NCI-H1930 (cell line): ENCODE measurements at places on chromosomes 4 and X.

- no peak for DNase-seq
Observed at GRCh38 chr4:80112236-80112635, 39.2 kb upstream of the ANTXR2 start.

- DNase-seq: no peak
Observed at GRCh38 chr4:76980261-76980660, 30.7 kb downstream of the SEPTIN11 start.

- DNase-seq: no peak
Observed at GRCh38 chrX:48083212-48083611, 11.8 kb upstream of the ZNF630 start.

DNA sequence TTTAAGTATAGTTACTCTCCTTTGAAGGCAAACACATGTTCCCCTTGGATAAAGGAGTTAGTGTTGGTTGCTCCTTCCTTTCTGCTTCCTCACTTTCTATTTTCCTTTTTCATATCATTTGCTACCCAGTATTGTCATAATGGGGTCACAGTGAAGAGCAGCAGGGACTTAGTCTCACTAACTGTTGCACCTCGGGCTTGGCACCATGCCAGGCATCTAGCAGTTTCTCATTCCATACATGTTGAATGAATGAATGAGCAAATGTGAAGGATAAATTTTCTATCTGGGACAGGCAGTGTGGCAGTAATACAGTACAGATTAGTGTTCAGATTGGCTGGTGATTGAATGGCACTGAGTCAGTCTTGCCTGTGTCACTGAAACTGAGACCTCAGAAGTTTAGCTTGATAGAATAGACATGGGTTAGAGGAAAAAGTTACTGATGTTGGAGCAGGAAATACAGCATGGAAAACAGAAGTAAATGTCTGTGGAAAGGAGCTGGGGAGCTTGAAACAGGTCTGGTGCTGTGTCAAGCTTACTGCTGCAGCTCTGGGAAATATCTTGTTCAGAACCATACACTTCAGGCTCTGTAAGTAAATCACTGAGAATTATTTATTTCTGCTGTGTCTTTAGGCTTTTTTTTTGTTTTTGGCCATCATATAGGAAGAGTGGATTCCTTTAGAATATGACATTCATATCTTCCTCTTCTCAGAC is 55.8 kb upstream of the PITX2 start:
- DNase-seq: no peak

DNA sequence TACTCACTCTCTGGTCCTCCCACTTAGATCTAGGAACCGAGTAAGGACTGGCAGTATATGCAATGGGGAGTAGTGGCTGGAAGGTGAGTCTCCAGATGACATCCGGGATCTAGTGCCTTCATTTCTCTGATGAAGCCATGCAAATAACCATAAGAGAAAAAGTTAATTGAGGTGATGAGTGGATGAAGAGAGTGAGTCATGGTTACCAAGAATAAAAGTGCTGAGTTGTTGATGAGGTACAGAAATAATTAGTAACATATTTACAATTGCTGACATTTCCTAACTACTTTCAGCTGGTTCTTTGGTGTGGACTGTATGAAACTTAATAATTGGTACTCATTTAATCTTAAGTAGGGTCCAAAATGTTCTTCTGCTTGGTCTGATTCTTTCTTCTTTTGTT is 146.7 kb upstream of the PITX2 start:
- no peak for DNase-seq

DNA sequence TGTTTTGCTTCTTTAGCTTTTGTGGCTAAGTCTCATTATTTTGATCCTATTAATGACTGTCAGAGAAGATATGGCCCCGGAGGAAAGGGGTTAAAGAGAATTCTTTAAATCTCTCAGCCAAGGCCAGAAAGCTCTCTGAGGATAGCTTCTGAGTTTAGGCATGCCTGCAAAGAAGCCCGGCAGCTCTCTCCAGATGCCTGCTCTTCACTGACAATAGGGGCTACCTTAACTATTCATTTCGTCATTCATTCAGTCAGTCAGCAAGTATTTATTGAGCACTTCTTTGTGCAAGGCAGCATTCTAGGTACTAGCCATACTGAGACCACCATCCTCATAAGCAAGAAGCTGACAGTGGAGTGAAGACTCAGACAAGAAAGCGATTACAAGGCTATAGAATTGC is 34.0 kb upstream of the BMP15 start:
- DNase-seq: no peak

- no peak for DNase-seq
Observed at GRCh38 chr4:14985161-14985560, 17.1 kb upstream of the CPEB2 start.

GRCh38 chrX:140354431-140355120 is 150.3 kb downstream of the SOX3 start:
- no peak for DNase-seq

- DNase-seq: no peak
Observed at GRCh38 chrX:12237131-12237530, 98.9 kb downstream of the FRMPD4 start.

GRCh38 chr4:31037703-31038102 is 317.5 kb downstream of the PCDH7 start:
- no peak for DNase-seq

GRCh38 chr4:5821665-5822358 is 71.1 kb downstream of the CRMP1 start:
- no peak for DNase-seq

DNA sequence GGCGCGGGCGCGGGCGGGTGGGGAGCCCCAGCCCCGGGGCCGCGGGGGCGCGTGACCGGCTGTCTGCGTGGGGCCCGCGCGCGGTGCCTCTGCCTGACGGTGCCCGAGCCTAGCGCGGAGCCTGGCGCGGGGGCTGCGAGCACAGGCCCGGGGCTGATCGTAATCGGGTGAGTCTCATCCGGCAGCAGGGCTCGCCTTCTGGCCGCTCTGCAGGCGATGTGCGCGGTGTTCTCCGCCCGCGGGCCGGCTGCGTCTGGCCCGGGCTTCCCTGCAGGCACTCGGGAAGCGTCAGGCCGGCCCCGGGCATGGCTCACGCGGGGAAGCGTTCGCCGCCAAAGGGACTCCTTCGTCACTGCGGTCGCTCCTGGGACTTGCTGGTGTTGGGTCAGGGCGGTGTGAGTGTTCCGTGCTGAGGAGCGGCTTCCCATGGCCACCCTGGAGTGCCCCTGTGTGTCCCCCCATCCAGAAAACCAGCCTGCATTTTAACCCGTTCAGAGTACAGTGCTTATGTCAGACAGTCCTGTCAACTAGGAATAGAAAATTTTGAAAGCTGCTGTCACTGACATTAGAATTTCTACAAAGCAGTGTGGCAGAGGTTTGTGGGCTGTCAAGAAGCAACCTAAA is 40.6 kb downstream of the FAM149A start:
- no peak for DNase-seq

- DNase-seq: no peak
Observed at GRCh38 chr4:101232074-101232776, 115.1 kb downstream of the PPP3CA start.

GRCh38 chr4:19850909-19851308 is 400.8 kb upstream of the SLIT2 start:
- no peak for DNase-seq

DNA sequence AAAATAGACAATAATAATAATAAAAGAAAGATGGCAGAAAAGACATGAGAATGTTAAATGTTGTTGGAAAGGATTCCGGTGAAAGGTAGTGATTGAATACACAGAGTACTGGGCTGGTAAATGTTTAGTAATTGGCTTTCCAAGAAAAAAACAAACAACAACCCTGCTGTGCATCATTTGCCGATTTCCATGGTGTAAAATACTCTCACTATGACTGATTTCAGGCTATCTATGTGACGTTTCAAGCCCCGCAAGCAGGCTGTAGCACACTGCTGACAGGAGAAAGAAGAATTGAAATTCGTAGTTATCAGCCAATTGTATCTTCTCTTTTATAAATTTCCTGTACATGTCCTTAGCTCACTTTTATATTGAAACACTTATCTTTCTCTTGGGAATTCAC is 13.6 kb upstream of the SEPTIN6 start:
- DNase-seq: no peak

DNA sequence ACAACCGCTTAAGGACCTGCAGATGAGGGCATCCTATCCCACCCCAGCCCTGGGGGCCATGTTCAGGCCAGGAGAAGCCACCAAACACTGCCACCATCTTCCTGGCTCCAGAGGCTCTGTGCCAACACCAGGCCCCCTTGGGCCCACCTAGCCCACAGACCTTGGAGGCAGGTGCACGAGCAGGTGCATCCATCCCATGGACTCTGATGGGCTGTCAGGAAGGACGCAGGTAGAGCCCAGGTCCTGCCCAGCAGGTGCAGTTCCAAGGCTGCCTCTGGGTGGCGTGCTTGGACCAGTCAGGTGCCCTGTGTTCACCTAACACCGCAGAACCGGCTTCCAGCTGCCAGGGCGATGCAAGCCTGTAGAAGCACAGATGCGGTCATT is 22.8 kb upstream of the PDE6B start:
- DNase-seq: no peak

DNA sequence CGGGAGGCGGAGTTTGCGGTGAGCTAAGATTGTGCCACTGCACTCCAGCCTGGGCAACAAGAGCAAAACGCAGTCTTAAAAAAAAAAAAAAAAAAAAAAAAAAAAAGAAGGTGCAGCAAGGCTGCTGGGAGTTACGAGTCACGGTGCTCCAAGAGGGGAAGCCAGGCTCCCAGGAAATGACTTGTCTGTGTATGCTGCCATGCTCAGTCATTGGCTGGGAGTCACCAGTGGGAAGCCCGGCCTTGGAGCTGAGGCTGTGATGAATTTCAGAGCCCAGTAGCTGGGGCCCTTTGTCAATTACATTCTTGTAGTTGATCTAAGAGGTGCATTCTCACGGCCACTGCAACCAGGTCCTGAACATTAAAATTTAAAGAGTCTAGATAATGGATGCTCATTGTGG is 1105.1 kb upstream of the TENM3 start:
- DNase-seq: no peak

DNA sequence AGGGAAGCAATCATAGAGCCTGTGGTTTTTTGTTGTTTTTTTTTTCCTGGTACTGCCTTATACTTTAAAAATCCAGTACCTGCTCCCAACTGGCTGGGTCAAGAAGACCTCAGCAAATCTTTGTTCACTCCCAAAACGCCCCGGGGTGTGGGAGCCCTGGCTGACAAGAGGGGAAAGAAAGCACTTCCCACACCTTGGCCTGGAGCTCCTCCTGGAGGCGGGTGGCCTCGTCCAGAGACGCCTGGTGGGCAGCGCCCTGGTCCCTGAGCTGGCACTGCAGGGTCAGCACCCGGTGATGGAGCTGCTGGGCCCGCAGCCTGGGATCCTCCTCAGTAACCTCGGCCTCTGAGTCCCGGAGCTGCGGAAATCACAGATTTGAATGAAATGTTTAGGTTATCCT is 38.2 kb downstream of the C4orf50 start:
- peak; percentile 10 for DNase-seq

GRCh38 chrX:45771114-45771513 is 570.4 kb upstream of the DIPK2B start:
- no peak for DNase-seq

DNA sequence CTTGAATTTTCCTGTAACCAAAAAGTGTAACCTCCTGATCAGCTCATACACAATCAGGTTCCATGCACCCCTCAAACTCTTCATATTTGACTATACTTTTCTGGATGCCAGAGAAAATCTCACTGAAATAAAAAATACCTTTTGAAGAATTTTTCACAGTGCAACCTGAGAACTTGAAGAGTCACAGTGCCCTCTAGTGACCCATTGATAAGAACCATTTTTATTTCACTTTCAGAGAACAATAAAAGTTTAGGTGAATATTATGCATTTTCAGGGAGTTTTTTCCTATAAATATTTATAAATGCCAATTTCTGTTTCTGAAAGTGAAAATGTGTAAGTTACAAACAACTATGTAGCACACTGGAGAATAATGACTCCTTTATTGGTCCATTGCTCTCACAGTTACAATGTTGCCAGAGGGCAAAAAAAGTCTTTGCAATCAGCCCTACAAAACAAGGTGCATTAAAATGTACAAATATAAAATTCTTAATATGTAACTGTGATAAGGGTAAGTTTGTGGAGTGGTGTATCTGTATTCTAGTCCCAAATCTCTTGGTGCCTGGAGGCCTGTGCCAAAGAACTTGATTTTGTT is 153.6 kb upstream of the INTU start:
- peak; percentile 1 for DNase-seq

- no peak for DNase-seq
Observed at GRCh38 chr4:813900-814299, 12.0 kb downstream of the CPLX1 start.

GRCh38 chr4:118950224-118950623 is 61.6 kb downstream of the SYNPO2 start:
- no peak for DNase-seq

- peak; percentile 15 for DNase-seq
Observed at GRCh38 chrX:24480400-24480865, 15.3 kb downstream of the PDK3 start.

DNA sequence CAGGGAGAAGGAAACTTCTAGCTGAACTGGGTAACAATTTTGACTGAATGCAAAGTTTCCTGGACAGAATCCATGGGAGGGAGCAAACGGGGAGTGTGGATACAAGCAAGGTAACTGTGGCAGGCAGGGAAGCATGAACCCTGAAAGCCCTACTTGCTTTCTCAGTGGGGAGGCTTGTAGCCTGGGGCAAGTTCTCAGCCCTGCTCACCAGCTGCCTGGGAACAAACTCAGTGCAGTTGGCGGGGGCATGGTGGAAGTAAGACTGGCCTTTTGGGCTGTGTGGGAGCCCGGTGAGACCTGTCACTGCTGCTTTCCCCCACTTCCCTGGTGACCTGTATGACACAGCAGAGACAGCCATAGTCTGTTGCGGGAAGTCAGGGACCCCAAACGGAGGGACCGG is 14.0 kb upstream of the TEX13B start:
- DNase-seq: no peak

DNA sequence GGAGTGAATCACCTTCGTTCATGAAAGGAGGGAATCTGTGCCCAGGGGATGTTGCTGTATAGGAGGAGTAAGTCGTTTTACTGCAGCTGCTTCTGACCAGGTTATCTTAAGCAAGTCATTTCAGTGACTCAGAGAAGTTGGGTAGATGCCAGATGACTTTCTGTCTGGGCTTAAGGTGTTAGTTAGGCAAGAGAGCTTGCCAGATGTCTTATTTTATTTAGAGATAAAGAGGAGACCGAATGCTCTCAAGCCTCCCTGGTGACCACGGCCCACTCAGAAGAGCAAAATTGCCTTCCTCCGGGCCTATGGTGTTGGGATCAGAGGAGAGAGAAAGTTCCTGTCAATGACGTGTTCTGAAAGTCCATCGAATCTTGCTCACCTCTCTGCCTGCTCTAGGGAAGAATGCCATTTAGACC is 16.3 kb upstream of the ZNF827 start:
- DNase-seq: no peak

- DNase-seq: no peak
Observed at GRCh38 chr4:179465131-179465797, 2023.0 kb upstream of the AGA start.

GRCh38 chr4:16583764-16584163 is 314.7 kb downstream of the LDB2 start:
- DNase-seq: no peak

- DNase-seq: no peak
Observed at GRCh38 chrX:44274096-44274495, 69.4 kb downstream of the EFHC2 start.

GRCh38 chr4:102335616-102336015 is 9.7 kb downstream of the SLC39A8 start:
- DNase-seq: no peak

GRCh38 chr4:55838356-55838755 is 15.1 kb upstream of the EXOC1 start:
- DNase-seq: no peak

- DNase-seq: no peak
Observed at GRCh38 chr4:184955636-184956035, 62.7 kb upstream of the HELT start.

GRCh38 chr4:56261027-56261426 is 126.3 kb downstream of the AASDH start:
- no peak for DNase-seq

- DNase-seq: no peak
Observed at GRCh38 chr4:18798123-18798522, 776.6 kb upstream of the LCORL start.
